Stimulated activated CD4-positive, alpha-beta T cell treated with anti-CD3 and anti-CD28 coated beads, Interleukin-1b, Interleukin-23, amount 100 ng/mL, for 4 hours (primary cell): ENCODE measurements at places on chromosomes 13 and 19.

- DNase-seq = no peak
Observed at GRCh38 chr13:96540670-96541069, 450.8 kb downstream of the HS6ST3 start.

DNA sequence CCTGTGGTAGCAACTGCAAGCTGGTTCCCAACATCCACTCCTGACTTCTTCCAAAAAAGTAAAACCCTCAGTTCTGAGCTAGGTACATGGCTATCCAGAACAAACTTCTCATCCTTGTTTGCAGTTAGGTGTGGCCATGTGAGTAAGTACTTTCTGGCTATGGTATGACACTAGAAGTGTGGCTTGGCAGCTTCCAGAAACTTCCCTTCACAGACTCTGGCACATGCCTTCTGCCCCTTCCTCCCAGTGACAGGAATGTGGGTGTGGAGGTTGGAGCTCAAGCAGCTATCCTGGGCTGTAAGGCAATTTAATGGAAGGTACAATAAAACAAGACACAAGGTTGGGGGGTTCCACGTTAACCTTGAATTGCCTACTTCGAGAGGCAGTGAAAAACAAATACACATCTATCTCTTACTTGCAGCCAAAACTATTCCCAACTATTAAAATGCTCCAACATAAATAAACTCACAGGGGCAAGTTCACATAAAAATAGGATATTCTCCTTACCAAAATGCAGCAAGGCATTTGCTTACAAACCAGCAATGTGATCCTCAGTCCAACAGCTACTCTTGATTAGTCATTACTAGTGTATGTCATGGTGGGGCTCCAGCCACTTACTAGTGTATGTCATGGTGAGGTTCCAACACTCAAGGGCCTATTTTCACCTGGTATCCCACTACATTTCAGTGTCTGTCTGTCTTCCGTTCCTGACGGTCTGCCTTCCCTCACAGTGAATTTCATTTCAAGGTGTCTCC is 3.1 kb downstream of the SMG9 start:
- no peak for DNase-seq

GRCh38 chr13:108779308-108779707 is 149.9 kb downstream of the MYO16 start:
- DNase-seq = no peak

- DNase-seq = no peak
Observed at GRCh38 chr13:49353908-49354307, 90.0 kb downstream of the CAB39L start.

DNA sequence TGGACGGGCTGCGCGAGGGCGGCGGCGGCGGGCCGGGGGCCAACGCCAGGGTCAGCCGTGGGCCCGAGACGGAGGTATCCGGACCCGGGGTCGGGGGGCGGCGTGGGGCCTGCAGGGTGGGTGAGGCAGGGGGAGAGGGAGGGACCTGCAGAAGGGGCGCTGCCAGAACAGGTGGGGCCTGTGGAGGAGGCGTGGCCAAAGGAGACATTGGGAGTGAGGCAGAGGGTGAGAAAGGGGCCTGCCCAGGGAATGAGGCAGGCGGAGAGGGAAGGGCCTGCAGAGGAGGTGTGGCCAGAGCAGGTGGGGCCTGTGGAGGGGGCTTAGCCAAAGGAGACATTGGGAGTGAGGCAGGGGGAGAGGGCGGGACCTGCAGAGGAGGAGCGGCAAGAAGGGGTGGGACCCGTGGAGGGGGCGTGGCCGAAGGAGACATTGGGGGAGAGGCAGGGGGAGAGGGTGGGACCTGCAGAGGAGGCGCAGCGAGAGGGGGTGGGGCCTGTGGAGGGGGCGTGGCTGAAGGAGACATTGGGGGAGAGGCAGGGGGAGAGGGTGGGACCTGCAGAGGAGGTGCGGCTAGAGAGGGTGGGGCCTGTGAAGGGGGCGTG is 4.2 kb downstream of the PRR36 start:
- peak; percentile 39 for DNase-seq
